ENCODE measurements at places on chromosomes 11 and 22. TPM values are rescaled to one million over a fixed set of nuclear protein-coding genes. Genes with fewer than 3 reads are reported as not detected.

FAM180B gene
- not detected for total RNA-seq

SLC43A1 gene
- 13.2 TPM for total RNA-seq

DNA sequence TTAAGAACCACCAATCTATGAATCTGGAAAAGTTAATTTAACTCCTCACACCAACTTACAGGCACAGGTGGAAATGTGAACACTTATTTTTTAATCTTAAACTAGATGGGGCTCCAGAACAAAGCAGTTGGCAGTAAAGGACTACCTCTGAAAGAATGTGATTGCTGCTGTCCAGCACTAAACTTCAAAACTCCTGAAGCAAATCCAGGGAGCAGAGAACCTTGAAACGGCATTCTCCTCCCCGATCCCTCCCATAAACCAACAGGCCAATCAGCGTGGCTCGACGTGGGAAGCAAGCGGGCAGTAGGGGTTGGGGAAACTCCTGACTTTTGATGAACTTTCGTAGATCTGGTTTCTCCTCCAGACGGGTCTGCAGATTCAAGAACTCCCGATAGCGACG, 5.0 kb downstream of the SNX19 start:
- peaks cover 7% of the 10 kb centered on the region for H3K4me1 ChIP-seq
- no peaks in the 10 kb centered on the region for H3K36me3 ChIP-seq
- DNase-seq: no peak
- H3K27me3 ChIP-seq: no peaks in the 10 kb centered on the region

DNA sequence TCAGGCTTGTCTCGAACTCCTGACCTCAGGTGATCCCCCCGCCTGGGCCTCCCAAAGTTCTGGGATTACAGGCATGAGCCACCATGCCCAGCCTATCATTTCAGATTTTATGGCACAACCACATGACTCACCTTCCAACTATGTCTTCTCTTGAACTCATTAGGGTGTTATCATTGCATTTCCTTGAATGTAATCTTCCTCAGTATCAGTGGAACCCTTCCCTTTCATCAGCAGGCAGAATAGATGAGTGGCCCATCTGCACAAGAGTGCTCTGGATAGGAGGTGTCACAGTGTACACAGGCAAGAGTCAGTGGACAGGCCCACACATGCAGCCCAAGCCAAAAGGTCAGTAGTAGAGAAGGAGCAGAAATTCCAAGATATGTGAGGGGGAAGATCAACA, 29.1 kb upstream of the AQP11 start:
- no peak overlapping the region for H3K27ac ChIP-seq
- H3K4me1 ChIP-seq: no peaks in the 10 kb centered on the region
- no peaks in the 10 kb centered on the region for H3K36me3 ChIP-seq
- DNase-seq: no peak

GRCh38 chr22:49084206-49084605, 743.5 kb downstream of the BRD1 start:
- H3K36me3 ChIP-seq: no peaks in the 10 kb centered on the region
- H3K4me3 ChIP-seq: no peak overlapping the region
- DNase-seq: no peak
- H3K27ac ChIP-seq: no peak overlapping the region
- H3K27me3 ChIP-seq: no peaks in the 10 kb centered on the region

DNA sequence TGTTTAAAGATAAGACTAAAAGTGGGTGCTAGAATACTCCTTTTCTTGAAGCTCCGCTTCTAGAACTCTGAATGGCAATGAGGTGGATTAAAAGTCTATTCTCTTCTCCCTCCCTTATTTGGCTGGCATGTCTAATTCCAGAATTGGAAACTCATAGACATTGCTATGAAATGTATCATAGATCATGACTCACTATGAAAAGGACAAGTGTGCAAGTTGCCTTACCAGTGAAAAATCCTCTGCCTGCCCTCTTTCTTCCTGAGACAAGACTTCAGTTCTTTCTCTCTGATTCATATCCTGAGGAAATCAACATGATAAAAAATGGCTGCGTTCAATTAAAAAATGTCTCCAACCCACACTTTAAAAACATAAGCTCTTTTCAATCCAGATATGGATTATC, 73.2 kb upstream of the BLID start:
- H3K27ac ChIP-seq: no peak overlapping the region
- no peak overlapping the region for H3K4me3 ChIP-seq
- H3K4me1 ChIP-seq: peaks cover 7% of the 10 kb centered on the region
- H3K27me3 ChIP-seq: no peaks in the 10 kb centered on the region

GRCh38 chr22:38222797-38223119, 21.0 kb downstream of the MAFF start:
- H3K27ac ChIP-seq: no peak overlapping the region
- H3K36me3 ChIP-seq: no peaks in the 10 kb centered on the region
- peaks cover 9% of the 10 kb centered on the region for H3K4me1 ChIP-seq
- no peak for DNase-seq
- H3K27me3 ChIP-seq: no peaks in the 10 kb centered on the region
- H3K4me3 ChIP-seq: no peak overlapping the region

DNA sequence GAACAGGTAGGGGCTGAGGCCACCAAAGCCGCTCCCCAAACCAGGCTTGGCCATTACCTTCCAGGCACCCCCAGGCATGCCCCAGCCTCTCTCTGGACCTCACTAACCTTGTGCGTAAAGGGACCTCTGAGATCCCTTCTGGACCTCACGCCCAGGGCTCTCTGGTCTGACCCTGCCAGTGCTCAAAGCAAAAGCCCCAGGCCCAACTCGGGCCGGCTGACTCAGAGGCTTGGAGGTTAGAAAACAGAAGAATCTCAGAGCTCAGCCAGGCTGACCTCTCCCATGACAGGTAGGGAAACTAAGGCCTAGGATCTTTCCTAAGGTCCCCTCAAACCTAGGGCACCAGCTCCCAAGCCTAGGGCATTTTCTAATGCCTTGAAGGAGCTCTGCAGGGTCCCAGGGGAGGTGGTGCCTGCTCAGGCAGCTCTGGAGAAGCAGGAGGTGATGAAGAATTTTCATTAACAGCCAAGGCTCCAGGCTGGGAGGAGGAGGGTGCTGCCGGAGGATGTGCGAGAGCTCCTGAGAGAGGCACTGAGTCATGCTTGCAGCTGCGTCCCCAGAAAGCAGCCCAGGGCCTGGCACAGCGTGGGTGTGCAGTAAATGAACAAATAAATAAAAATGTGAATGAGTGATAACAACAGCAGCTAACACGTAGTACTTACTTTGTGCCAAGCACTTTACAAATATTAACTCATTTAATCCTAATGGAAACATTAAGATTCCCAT, 25.6 kb downstream of the ARRB1 start:
- no peaks in the 10 kb centered on the region for H3K36me3 ChIP-seq
- peak overlapping the region; percentile 40 for H3K27ac ChIP-seq
- H3K27me3 ChIP-seq: no peaks in the 10 kb centered on the region
- no peak overlapping the region for H3K4me3 ChIP-seq

GRCh38 chr11:9664276-9665171, 647 bp downstream of the SWAP70 start:
- H3K27ac ChIP-seq: peak overlapping the region; percentile 49
- peaks cover 1% of the 10 kb centered on the region for H3K4me1 ChIP-seq
- H3K4me3 ChIP-seq: peak overlapping the region; percentile 76
- DNase-seq: peak; percentile 49
- H3K36me3 ChIP-seq: no peaks in the 10 kb centered on the region
- H3K27me3 ChIP-seq: no peaks in the 10 kb centered on the region

DNA sequence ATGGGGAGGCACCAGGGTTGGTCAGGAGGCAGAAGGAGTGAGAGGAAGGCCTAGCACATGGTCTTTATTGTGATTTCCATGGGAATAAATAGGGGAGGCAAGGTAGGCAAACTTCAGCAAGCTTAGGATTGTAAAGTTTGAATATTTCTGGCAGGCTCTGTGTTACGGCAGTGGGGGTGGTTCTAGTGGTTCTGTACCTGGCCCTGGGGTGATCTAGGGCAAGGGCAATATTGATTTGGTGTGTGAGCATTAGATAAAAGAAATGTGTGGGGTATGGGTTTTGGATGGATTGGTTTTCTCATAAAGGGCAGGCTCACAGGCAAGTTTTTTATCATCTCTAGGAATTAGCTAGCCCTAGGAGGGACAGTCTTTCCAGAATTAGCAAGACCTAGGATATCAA, 584.0 kb downstream of the OPCML start:
- H3K4me3 ChIP-seq: no peak overlapping the region
- no peak overlapping the region for H3K27ac ChIP-seq
- no peak for DNase-seq
- no peaks in the 10 kb centered on the region for H3K4me1 ChIP-seq
- no peaks in the 10 kb centered on the region for H3K36me3 ChIP-seq

Measured in ovary (tissue), 10 donors.